ENCODE measurements at places on chromosomes 4 and X.
A peak's percentile ranks its signal among the peaks of the same experiment; 100 is the strongest.

- DNase-seq = no peak
Observed at GRCh38 chr4:14169460-14169859, 541.9 kb upstream of the BOD1L1 start.

DNA sequence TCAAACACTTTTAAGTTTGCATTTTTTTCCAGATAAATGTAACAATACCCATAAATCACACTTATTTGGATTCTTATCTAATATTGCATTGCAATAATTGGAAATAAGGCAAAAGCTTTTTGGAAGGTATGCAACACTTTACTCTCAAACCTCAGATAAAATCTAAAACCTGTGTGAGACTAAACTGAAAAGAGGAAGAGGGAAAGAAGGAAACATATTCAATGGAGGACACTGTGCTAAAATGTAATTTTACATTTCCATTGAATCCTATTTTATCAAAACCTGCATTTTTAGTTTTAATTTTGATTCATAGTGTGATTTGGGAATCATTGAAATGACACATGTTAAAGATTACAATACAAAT lies 99.4 kb downstream of the HPGD start:
- no peak for DNase-seq

DNA sequence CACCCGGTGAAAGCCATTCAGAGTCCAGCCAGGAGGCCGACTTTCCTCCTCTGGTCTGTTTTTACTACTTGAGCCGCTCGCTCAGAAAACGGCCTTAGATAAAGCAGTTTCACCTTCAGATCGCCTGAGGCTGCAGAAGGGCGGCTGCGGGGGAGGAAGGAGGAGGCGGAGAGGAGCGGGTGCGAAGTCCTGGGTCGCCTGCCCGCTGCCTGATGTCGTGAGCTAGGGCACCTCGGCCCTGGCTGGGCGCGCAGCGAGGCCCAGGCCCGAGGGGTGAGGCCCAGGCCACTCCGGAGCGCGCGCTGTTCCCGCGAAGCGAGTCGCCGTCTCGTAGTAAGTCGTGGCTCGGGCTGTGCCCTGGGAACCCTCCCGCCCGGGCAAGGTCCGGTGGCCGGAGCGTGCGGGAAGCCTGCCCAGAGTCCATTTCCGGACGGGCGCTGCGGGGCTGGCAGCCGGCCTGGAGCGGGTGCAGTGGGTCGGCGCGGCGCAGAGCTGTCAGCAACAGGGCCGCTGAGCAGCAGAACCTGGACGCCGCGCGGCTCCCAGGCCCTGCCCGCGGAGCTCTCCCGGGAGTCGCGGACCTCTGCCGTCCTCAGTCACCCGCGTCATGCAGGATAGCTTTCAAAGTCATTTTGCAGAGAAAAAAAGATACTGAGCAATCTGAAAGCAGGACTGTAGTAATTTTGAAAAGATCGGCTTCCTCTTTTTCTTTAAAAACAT lies 18.6 kb downstream of the TRIM2 start:
- peak; percentile 7 for DNase-seq

GRCh38 chr4:168831919-168832762 lies 177.9 kb downstream of the CBR4 start:
- DNase-seq = peak; percentile 36

DNA sequence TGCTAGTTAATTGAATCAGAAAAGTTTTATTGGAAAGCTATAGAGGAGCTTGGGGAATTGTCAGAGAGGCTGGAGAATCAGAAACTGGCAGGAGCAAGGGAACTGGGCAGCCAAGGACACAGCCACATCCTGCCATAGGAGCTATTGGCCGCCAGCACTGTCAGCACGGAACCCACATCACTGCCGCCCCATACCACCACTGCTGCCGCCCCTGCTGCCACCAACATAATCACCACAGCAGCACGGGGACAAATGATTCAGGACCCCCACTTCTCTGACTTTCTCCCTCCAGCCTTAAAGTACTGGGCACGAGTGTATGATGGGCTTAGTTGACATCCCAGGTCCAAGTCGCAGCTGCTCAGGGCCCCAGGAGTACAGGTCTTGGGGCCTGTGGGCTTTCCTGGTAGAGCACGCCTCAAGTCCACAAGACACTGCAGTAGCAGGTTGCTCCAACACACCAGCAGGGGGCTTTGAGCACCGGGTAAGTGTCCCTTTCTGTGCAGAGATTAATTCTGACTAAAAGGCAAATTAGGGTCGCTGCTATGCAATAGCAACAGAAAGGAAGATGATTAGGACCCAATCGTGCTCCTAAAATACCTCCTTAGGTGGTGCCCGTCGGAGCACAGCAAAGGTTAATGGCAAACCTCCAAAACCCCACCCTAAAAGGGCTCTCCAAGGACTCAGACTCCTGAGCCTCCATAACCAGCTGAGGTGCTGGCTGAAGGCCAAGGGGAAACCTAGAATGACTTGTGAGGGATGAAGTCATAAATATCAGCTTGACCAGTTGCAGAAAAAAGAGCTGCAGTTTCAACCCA lies 6.9 kb downstream of the PJA1 start:
- DNase-seq = no peak

DNA sequence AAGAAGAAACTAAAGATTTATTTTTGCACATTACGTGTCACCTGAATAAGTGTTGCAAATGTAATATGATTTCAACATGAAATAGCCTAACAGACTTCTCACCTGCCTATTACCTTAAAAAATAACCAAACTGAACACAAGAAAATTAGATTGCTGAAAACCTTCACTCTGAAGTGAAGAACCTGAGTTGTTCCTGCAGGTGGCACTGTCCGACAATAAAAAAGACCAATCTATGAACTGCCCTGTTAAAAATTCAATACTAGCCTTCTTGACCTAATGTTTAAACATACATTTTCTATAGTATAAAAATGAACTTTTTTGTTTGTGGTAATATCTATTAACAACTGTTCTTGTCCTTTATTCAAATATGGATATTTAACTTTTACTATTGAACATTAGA lies 69.2 kb upstream of the PNPLA4 start:
- peak; percentile 29 for DNase-seq

- no peak for DNase-seq
Observed at GRCh38 chr4:141248029-141248428, 27.3 kb downstream of the ZNF330 start.

DNA sequence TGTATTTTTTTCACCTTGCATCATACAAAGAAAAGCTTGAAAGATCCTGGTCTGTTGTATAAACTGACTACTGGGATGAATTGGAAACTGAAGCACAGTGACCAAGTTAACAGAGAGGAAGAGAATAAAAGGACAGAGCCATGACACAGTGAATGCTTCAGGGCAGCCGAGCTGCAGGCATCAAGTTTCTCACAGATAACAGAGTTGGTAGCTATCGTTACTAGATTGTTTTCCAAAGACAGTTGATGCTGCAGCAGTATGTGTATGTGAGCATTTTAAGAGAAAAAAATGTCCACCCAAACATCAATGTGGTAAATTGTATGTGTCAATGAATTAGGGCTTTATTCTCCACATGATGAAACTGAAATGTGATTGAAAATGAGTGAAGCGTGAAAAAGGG lies 1032.7 kb downstream of the ADGRL3 start:
- no peak for DNase-seq

DNA sequence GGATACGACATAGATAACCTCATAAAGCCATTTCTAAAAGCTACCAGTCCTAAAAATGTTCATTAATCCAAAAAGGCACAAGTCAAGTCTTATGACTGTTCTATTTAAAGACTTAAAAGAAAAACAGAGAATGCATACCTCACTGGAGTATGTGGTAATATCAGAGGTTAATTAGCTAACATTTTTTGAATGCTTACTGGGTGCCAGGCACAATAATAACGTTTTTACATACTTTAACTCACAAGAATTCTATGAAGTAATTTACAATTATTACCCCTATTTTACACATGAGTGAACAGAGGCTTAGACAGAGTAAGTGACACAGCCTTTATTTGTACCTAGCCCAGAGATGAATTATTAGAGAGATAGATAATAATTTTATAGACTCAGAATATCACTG lies 207.5 kb downstream of the PDGFC start:
- no peak for DNase-seq

DNA sequence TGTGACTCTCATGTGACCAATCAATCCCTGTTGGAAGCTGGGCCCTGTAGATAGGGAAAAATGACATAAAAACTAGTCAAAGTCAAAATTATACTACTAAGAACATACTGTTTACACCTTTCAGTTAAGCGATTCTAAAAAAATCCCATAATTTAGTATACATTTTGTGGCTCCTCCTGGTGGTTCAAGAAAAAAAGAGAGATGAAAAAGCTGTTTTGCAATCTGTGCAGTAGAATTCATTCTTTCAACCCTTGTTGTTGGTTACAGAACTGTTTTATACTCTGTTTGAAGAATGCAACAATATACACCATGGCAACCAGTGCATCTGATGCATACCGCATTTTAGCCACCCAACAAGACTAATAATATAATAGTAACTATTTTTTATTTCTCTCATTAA lies 66.8 kb upstream of the ANK2 start:
- no peak for DNase-seq

- no peak for DNase-seq
Observed at GRCh38 chrX:55787727-55788126, 70.2 kb downstream of the RRAGB start.

GRCh38 chr4:118994030-118994429 lies 105.4 kb downstream of the SYNPO2 start:
- no peak for DNase-seq

- peak; percentile 12 for DNase-seq
Observed at GRCh38 chr4:128565565-128566186, 243.8 kb upstream of the JADE1 start.

DNA sequence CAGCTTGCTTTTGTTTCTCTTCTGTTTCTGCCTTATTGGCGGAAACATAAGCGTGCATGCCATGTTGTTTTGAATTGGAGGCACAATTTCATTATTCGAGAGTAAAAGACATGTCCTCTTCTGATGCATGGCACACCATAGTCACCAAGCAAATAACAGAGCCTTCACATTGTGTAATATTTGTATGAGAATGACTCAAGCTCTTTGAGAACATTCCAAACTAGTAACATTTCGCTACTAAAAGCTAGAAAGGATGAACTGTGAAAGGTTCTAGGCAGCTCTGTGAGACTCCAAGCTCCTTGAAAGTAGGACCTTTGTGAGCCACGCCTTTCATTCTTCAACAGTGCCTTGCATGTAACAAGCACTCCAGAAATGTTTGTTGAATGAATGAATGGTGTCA lies 9.2 kb upstream of the ANXA3 start:
- DNase-seq = no peak

GRCh38 chrX:133190877-133191738 lies 27.0 kb downstream of the TFDP3 start:
- no peak for DNase-seq

DNA sequence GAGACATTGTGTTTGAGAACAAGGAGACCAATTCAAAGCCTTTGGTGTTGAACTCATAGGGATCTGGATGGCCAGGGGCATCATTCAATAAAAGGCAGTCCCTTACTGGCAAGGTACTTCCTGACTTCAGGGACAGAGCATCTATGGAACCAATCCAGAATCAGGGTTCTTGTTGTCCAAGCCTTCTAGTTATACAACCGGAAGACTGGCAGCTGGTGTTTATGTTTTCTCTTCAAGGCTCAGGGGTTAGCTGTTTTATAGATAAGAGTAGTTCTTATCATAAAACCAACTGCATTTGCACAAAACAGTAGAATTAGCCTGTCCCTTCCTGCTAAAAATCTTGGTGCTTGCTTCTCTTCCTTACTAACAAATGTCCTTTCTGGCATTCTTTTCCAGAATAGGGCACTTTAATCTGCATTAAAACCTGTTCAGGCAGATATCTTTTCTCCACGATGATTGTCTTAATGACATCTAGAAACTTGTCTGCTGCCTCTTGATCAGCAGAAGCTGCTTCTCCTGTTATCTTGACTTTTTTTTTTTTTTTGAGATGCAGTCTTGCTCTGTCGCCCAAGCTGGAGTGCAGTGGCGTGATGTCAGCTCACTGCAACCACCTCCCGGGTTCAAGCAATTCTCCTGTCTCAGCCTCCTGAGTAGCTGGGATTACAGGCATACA lies 38.4 kb upstream of the ARHGEF6 start:
- no peak for DNase-seq

DNA sequence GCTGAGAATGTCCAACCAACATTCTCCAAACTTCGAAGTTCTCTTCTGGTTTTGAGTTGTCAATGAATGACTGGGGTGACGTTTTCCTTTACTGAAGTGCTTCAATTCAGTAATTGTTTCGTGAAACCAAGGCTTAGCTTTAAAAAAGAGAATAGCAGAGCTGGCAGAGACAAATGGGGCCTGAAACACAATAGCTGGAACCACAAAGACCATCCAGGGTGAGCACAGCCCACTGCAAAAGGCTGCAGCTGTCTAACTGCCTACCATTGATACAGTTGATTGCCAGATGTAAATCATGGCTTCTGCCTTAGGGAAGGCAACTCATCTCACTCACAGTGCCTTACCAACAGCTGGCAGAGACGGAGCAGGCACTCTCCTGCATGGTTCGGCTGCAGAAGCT lies 78.7 kb upstream of the ZNF518B start:
- no peak for DNase-seq

- DNase-seq = peak; percentile 81
Observed at GRCh38 chr4:7960790-7961655, 21.4 kb upstream of the AFAP1 start.

- no peak for DNase-seq
Observed at GRCh38 chr4:155759372-155760252, 791 bp downstream of the GUCY1B1 start.

DNA sequence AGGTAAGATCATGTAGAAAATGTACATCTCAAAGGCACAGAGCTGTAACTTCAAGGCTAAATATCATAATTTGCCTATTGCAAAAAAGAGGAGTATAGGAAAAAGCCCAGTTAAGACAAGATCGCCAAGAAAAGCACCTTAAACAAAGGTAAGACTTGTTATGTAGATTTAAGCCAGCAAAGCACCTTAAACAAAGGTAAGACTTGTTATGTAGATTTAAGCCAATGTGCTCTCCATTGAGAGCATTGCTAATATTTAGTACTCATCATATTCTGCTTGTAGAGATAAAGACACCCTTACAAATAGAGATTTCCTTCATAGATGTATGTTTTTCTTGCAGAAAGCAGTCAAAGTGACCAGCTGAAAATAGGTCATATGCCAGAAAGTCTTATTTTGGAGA lies 115.8 kb downstream of the ADAM29 start:
- DNase-seq = no peak

DNA sequence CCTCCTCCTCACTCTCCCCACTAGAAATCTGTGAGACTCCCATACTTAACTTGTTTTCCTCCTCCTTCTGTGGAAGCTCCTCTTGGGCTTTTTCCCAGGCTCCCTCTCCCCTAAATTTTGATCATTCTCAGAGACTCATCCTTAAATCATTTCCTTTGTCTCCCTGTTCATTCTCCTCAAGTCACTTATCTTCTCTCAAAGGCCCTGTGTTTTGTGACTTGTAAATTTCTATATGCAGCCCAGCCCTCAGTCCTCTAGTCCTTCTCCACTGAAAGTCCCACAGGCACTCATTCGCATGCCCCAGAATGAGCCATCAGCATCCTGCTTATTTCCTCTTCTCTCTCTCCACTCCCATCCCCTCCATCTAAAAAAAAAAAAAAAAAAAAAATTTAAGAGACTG lies 171.8 kb downstream of the SOWAHB start:
- DNase-seq = no peak

DNA sequence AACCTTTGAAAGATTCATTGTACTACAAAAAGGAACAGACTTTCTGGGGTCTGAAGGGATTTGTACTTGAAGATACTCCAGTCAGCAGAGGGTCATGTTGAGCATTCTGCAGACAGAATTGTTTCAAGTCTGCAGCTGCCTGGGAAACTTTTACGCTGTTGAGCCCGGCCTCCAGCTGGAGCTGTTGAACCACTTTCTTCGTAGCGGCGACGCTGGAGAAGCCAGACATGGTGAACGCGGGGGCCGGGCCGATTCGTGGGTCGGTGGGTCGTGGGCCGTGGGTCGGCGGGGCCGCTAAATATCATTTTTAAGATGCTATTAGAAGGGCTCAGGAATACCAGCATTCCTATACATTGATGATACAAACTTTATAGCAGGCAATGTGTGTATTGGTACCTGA lies 12.0 kb upstream of the RTL9 start:
- DNase-seq = no peak
